ENCODE measurements at places on chromosomes 5 and 9.
A peak's percentile ranks its signal among the peaks of the same experiment; 100 is the strongest.

DNA sequence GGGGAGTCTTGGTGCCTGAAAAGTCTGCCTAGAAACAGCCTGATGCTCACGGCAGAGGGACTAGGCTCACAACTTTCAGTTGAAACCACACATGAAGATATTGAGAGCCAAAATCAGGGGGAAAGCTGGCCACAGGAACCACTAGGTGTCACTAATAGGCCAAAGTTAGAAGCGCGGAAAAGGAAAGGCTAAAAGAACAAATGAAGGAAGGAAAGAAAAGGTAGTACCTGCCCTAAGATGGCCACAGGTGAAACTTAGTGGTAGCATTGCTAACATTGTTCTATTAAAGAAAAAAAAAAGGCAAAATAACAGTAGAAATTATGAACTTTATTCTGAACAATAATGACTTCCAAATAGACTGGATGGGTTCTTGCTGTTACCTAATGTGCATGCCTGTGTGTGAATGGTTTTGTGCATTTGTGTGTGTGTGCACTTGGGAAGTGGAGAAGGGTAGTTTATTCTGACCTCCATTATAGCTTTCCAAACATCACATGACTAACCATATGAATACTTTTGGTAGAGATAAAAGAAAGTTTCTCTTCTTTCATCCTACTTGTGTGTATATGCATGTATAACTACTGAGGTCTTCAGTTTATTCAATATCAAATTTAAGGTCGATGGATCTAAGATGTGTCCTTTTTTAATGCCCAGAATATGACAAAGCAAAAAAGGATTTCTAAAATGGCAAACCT, 2.1 kb upstream of the RFESD start:
- DNase-seq = peak; percentile 74

DNA sequence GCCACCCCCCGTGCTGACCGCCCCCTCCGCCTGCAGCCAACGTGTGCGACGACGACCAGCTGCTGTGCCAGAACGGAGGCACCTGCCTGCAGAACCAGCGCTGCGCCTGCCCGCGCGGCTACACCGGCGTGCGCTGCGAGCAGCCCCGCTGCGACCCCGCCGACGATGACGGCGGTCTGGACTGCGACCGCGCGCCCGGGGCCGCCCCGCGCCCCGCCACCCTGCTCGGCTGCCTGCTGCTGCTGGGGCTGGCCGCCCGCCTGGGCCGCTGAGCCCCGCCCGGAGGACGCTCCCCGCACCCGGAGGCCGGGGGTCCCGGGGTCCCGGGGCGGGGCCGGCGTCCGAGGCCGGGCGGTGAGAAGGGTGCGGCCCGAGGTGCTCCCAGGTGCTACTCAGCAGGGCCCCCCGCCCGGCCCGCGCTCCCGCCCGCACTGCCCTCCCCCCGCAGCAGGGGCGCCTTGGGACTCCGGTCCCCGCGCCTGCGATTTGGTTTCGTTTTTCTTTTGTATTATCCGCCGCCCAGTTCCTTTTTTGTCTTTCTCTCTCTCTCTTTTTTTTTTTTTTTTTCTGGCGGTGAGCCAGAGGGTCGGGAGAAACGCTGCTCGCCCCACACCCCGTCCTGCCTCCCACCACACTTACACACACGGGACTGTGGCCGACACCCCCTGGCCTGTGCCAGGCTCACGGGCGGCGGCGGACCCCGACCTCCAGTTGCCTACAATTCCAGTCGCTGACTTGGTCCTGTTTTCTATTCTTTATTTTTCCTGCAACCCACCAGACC, 80.2 kb downstream of the NTNG2 start:
- peak; percentile 76 for DNase-seq

GRCh38 chr5:133480366-133480765, 132.0 kb downstream of the FSTL4 start:
- no peak for DNase-seq

- no peak for DNase-seq
Observed at GRCh38 chr9:121308765-121309164, 40.8 kb downstream of the GSN start.

GRCh38 chr9:33227008-33227398, 13.0 kb upstream of the SPINK4 start:
- DNase-seq = no peak

- DNase-seq = no peak
Observed at GRCh38 chr5:60340965-60341471, 358.9 kb downstream of the DEPDC1B start.

DNA sequence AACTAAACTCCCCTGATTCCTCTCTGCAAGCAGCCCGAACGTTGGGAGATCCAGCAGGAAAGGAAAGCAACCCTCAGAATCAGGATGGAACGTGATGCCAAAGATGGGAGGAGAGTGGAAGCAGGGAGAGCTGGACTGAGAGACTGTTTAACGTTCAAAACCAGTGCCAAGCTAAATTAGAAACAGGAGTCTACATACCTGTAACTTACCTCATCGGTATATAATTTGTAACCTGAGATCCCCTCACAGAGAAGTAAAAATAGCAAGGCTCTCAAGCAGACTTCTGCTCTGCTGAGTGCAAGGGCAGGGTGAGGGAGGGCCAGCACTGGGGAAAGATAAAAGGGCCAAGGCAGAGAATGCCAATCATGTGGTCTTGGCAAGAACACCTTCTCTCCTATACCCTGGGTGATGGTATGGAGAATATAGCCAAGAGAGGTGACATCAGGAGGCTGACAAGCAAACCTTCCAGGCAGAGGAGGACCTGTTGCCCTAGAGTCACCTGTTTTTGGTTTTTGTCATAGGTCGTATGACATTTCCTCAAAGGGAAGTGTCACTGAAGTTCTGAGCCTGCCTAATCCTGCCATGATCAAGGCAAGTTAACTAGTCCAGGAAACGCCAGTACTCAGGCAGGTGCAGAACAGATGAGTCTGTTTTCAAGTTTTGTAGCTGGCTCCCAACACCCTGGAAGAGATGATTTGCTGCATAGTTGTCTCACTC, 472.0 kb downstream of the NFIB start:
- no peak for DNase-seq

DNA sequence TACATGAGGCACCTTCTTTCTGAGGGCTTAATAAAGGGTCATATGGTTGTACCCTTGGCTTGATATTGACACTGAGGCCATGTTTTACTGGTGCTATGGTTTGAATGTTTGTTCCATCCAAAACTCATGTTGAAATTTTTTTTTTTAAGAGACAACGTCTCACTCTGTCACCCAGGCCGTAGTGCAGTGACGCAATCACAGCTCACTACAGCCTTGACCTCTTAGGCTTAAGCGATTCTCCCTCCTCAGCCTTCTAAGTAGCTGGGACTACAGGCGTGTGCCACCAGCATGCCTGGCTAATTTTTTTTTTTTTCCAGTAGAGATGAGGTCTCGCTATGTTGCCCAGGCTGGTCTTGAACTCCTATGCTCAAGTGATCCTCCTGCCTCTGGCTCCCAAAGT, 20.9 kb downstream of the FAM151B start:
- DNase-seq = no peak

GRCh38 chr9:122179690-122180074, 20.0 kb downstream of the MORN5 start:
- no peak for DNase-seq

- no peak for DNase-seq
Observed at GRCh38 chr9:109488791-109489492, 9.2 kb downstream of the PTPN3 start.

DNA sequence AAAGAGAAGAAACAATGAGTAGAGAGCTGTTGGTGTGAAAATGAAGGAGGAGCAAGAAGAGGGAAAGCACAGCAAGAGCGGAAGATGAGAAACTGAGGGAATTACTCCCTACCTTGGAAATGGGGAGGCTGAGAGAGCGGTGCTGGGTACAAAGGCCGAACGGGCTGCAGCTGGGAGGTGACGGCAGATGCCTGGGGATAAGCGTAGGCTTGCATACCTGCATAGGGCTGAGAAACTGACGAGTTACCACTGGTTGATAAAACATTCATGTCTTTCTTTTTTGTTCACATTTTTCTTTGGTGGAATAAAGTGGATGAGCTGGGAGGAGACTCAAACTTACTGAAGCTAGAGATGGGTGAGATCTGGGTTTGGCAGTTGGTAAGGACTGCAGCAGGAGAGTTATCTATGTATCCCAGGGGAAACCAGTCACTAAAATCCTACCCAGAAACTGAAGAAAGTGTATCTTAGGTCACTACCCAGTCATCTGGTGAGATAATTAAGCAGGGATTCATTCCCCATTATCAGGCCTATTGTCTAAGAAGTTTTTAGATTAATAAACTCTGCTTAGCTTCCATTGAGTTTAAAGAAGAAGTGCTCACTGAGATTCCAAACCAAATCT, 34.8 kb downstream of the FKBP15 start:
- no peak for DNase-seq

DNA sequence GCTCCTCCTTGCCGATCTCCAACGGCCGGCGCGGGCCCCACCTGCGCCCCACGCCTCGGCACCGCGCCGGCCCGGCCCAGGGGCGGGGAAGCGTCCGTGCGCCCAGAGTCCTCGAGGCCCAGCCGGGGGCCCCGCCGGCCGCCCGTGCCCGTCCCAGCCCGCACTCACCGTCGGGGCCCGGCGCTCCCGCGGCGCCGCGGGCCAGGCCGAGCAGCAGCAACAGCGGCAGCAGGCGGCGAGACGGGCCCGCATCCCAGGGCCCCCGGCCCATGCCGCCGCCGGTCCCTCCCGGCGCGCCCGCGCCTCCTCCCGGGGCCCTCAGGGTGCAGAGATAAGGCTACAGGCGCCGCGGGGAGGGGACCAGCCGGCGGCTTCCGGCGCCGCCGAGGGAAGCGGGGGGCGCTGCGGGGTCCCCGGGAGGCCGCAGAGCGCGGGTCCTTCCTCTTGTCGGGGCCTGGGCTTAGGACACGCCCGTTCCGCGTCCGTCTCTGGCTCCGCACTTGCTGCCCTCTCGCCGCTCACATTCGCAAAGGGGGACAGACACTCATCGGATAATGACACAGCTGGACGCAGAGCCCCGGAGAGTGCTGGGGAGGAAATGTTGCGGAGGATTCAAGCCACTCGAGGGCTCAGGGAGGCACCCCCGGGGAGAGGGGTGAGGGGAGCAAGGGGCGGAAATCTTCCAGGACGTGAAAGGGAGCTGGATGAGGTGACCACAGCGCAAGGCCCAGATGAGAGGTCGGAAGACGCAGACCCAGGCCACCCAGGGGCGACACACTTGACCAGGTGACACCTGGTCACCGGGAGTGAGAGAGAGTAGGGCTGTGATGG, at the start of gene SUSD1:
TSS of gene SUSD1 (minus strand) at position 333 of the 831 bp plus-strand sequence. CDS start at position 271, 62 bp downstream.
- peak; percentile 49 for DNase-seq

DNA sequence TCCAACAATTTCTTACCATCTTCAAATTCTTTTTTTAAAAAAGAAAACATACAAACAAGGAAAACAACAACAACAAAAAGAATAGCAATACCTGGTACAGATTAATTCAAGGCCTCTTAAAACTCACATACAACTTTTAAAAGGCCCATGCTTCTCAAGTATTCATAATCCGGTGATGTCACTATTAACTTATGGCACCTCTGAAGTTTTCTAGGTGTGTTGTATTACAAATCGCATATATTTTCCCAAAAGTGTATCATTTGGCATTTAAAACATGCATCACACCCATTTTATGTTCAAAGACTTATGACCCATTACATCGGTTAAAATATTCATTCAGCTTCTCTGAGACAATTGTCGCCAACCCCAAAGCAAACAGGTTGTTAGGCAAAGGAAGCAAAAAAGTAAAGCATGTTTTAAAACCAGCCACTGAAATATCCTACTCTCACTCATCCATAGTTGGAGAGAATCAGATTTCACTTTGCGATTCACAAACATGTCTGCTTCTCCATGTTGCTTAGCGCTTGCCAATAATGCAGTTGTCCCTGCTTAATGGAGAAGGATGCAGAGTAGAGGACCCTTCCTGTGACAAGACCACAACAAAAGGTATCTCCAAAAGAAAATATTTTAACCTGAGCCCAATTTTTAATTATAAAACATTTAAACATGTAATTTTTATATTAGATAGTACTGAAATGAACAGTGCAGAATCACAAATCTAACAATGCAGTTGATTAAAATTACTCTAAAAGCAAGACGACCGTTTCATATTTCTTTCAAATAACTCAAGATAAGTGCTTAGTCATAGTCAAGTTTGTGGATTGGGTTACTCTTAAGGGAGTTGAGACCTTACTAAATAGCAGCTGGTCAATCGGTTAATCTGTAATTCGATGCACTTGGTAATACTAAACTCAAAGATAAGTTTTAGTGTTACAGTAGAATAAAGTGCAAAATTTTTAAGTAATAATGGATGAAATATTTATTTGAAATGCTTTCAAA, 1.6 kb downstream of the SKP1 start:
- DNase-seq = no peak

DNA sequence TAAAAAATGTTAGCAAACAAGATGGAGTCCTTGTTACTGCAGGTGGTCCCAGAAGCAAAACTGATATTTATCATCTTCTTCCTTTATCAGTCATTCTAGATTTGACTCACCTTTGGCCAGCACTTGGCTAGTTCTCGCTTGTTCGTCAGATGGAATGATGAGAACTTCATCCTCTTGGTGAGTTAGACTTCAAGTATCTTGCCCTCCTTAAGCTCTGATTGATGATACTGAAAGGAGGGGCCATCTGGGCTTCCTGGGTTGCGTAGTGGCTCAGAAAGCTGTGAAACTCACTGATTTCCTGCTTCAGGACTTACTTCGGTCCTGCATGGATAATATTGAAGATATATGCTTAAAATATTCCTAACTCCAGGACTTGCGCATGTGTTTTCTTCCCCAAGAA, 1248.2 kb upstream of the CDH9 start:
- DNase-seq = no peak

GRCh38 chr9:89243296-89244061, 64.9 kb upstream of the SHC3 start:
- no peak for DNase-seq

- DNase-seq = peak; percentile 4
Observed at GRCh38 chr9:87554976-87555375, 57.3 kb downstream of the DAPK1 start.

- DNase-seq = no peak
Observed at GRCh38 chr5:13994621-13995253, 50.2 kb upstream of the DNAH5 start.
